ENCODE measurements at places on chromosomes 5 and 9. TPM values are rescaled to one million over a fixed set of nuclear protein-coding genes. Genes with fewer than 3 reads are reported as not detected.

DNA sequence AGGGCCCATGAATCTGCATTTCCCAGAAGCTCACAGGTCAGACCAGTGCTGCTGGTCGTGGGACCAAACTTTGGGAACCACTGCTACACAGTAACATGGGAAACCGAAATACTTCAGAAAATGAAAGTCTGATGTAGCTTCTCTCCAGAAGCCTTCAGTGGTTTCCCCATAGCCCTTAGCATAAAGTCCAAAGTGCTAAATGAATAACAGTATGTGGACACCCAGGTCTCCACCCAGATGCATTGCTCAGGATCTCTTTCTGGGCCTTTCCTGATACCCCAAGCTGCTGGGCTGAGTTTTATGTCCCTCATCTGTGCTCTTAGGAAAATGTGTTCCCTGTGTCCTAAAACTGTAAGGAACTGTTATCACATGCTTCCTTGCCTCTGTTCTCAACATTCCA lies 100.4 kb downstream of the NFIB start:
- DNase-seq: no peak

DNA sequence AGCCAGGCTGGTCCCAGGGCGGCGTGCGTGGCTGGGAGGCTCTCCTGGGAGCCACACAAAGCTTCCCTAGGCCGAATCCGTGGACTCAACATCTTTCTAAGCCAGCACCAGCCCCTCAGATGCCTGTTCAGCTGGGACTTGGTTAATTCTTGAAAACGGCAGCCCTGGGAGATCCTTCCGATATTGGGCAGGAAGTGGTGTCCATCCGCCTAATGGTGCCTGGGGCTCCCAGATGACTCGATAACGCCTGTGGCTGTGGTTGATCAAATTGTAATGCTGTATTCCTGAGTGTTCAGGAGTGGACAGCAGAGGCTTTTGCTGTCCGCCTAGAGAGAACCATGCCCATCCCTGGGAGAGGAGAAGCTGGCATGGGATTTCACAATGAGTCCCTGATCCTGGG lies 14.1 kb downstream of the KCNT1 start:
- no peak for DNase-seq

FGF18 gene
- total RNA-seq: 1.0 TPM

PRKACG gene
- not detected for total RNA-seq

DNA sequence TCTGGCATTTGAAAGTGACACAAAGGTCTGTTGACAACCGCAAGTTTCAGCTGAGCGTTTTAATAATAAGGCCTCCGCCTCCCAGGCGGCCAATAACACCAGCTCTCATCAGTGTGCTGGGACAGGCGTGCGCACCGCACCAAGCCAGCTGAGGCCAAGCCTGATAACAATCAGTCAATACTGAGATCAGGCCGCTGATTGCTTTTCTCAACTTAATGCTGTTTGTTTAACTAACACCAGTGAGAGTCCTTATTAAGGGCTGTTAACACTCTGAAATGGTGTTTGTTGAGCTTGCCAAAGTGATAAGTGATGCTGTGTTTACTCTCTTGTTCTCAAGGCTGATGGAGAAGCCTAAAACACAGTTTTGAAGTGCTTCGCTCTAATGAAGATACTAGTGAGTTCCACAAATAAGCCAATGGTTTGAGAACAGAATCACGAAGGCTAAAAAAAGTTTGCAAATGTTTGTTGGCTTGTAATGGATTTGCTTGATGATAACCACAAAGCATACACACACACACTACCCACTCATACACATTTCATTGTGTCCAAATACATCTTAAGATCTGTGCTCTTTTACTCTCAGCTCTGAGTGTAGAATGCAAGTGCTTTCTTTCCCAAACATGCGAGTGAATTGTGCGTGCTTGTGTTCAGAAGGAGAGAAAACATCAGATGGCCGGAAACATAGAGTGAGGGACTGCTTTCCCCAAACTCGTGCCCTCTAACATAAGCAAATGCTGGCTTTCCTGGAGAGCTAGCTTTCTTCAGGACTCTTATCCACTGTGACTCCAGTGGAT lies 330.4 kb upstream of the KLF4 start:
- DNase-seq: peak; percentile 68

- no peak for DNase-seq
These were observed 11.2 kb upstream of the MARCHF3 start for GRCh38 chr5:127041571-127041970.

PFN3 gene
- not detected for total RNA-seq

HSPB3 gene
- total RNA-seq: 3.3 TPM

WNK2 gene
- 1.1 TPM for total RNA-seq

- no peak for DNase-seq
These were observed 10.5 kb upstream of the TEX53 start for GRCh38 chr9:114668146-114668545.

PDE6A gene
- not detected for total RNA-seq

GRCh38 chr9:28329323-28329722 lies 756.0 kb upstream of the C9orf72 start:
- DNase-seq: no peak

ETF1 gene
- total RNA-seq: 99.4 TPM

DNA sequence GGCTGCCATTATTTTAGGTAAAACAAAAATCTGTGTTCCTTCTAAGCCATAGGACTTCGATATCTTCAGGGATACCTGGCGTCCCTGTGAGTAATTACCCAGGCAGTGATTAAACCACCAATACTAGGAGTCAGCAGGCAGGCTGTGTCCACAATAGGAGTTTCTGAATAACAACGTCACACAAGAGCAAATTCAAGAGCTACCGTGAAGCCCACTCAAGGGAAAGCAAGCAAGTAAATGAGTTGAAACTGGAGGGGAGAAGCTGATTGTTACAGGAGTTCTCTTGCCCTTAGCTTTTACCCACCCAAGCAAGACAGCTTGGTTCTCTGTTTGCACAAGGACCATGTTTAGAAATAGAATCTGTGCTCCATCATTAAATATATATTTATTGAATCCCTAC lies 50.8 kb downstream of the SEMA5A start:
- DNase-seq: no peak

ATP10B gene
- 0.07 TPM for total RNA-seq

IFNA8 gene
- total RNA-seq: not detected

GRCh38 chr9:68482548-68482947 lies 58.1 kb downstream of the TMEM252 start:
- no peak for DNase-seq

DNA sequence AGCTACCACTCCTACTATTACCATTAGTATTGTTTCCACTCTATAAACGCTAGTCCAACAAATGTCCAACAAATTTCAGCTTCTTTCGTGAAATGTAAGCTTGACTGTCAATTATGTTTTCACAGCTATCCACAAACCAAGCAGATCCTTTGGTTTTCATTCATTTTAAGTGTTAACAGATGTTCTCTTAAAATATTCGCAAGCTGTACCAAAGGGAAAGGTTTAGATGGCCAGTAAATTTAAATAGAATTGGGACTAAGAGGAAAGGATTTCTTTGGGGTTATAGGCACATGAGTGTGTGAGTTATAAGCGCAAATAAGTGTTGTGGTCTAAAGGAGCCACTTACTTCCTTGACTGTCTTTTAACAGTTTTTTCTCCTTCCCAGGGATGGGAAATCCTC lies 136.8 kb upstream of the ADRA1B start:
- DNase-seq: no peak

SLC34A3 gene
- total RNA-seq: 0.17 TPM

GRCh38 chr5:34016750-34017149 lies 8.9 kb upstream of the AMACR start:
- no peak for DNase-seq

OLFM1 gene
- total RNA-seq: 3.1 TPM

All from upper lobe of left lung (tissue), 6 donors.